Stimulated activated CD4-positive, alpha-beta T cell treated with anti-CD3 and anti-CD28 coated beads, TNF-alpha, amount 100 ng/mL, for 1 hour (primary cell): ENCODE measurements at places on chromosomes 1 and 21.

DNA sequence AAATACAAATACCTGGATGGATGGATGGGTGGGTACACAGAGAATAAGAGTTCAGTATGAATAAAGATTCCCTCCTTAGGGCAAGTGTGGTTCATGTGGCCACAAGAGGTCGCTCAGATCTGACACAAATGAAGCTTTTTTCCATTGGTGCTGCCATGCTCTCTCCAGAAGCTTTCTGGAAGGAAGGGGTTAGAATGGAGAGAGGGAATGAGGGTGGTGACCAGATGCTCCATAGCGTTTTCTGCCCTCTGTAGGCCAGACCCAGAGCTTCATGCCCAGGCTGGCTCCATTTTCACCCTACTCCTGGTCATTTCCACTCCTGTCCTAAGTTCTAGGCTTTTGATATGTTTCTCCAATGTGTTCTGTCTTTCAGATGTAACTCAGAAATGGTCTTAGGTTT, 3.3 kb upstream of the FCRL6 start:
- no peak for DNase-seq

DNA sequence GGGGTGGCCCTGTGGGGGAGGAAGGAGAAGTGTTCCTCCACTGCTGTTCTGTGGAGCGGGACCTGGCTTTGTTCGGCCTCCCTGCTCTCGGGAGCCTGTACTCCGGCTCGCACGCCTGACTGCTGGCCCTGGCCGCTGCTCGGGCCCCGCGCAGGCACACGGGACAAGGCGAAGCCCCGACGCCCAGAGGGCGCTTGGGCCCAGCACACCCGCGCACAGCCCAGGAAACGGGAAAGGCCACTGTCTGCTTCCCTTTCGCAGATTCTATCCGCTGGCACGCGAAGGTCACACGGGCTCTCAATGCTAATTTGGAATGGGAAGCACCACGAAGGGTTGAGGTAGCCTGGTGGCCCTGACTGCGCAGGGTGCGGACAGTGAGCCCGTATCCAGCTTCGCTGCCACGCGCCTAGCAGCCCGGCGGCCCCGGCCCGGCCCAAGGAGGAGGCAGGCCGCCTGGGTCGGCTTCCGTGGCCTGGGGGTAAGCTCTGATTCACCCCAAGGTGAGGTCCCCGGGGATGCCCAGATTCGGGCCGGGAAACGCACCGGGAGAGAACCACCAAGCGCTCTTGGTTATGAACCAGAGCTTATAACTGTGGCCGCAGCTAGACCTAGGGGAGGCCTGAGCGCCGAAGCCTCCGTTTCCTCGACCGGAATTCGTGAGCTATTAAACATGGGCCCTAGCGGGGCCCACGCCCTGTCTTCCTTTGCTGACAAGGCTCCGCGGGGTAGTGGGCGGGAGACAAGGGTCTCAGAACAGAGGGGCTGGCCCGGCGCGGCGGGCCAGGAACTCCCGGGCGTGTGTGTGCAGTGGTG, 19.7 kb upstream of the TBX15 start:
- no peak for DNase-seq

GRCh38 chr1:95043141-95043980, 29.4 kb downstream of the ALG14 start:
- peak; percentile 60 for DNase-seq

GRCh38 chr1:151846686-151847237, 6.8 kb downstream of the THEM5 start:
- no peak for DNase-seq

- DNase-seq = no peak
Observed at GRCh38 chr1:145720556-145720877, 1.2 kb downstream of the CD160 start.

- no peak for DNase-seq
Observed at GRCh38 chr1:107824946-107825345, 140.0 kb downstream of the VAV3 start.

- no peak for DNase-seq
Observed at GRCh38 chr1:70202173-70202758, 3.1 kb downstream of the LRRC40 start.

- no peak for DNase-seq
Observed at GRCh38 chr1:223745731-223746130, 33.4 kb downstream of the CAPN2 start.

GRCh38 chr21:38346286-38346685, 89.5 kb downstream of the KCNJ15 start:
- DNase-seq = no peak

DNA sequence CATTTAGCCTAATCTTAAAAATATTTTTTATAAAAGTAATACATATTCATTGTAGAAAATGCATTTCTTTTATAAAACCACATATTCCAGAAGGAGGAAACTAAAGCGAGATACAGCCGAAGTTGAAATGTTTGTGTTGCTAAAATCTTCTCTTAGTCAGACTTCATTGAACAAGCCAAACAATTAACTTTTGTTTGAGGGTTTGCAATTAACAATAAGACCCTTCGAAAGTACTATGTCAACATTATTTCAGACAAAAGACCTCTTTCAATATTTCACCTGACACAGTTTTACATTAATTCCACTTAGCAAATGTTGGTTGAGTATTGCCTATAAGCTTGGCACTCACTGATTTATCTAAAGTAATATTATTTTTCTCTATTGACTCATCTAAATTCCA, 354.0 kb upstream of the ADAMTS5 start:
- DNase-seq = no peak

DNA sequence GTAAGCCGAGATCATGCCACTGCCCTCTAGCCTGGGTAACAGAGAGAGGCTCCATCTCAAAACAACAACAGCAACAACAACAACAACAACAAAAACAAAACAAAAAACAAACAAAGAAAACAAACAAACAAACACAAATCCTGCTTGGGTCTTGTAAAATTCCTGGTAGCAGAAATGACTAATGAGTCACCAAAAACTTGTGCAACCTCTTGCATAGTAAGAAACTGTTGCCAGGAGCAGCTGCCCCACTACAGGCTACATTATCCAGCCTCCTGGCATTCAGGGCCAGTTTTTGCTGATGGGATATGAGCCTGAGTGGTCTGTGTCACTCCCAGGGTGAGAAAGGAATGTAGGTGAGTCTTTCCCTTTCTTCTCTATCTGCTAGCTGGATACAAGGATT, 245.4 kb downstream of the TNR start:
- no peak for DNase-seq

- DNase-seq = no peak
Observed at GRCh38 chr1:85216697-85217096, 15.9 kb upstream of the SYDE2 start.

- no peak for DNase-seq
Observed at GRCh38 chr1:31583995-31584868, 7.9 kb downstream of the TINAGL1 start.

DNA sequence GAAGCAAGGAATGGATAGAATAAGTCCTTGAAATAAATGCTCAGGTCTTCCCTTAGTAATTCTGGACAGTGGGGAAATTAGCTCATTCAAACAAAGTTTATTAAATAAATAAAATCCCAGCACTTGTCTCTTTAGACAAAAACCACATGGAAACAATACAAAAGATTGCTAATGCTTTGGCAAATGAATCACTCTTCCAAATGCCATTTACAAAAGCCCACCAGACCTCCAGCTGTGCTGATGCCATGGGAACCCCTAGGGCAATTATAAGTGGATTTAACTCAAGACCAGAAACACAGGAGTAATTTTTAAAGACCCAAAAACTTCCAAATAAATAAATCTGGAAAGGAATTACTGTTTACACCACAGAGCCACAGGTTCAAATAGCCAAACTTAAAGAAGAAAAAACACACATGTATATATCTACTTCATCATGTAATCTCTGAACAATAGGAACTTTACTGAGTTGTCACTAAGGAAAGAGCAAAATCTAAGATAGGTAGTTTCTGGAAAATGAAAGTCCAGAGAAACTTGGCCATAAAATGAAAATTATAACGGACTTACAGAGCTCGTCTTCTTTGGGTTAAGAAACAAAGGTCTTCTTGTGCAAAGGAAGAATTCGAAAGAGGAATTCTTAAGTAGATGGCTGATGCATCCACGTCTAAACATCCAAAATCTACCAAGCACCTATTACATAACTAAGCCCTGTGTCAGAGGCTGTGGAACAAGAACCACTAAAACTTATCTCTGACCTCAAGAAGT, 399.4 kb downstream of the SMYD3 start:
- DNase-seq = no peak

GRCh38 chr1:219121679-219122078, 52.0 kb upstream of the LYPLAL1 start:
- DNase-seq = no peak

DNA sequence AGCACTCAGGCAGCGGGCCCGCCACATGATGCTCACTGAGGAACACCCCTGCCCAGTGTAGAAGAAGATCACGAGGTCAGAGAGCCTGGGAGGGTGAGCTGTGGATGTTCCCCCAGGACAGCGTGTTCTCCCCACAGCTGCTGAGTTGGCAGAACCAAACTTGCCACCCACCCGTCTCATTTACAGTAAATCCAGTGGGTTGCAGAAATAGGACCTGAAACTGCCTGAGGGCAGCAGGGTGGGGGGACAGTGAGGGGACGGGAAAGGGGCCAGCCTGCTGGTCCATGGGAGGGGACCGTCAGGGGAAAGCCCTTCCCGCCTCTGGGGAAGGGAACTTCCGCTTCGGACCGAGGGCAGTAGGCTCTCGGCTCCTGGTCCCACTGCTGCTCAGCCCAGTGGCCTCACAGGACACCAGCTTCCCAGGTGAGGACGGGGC, at the start of gene C1QB:
Gene C1QB (plus strand): TSS at position 356 of the 436 bp plus-strand sequence. CDS start 6,227 bp downstream, outside the sequence.
- DNase-seq = no peak

GRCh38 chr1:156406251-156406650, 37.2 kb downstream of the RHBG start:
- DNase-seq = no peak

- no peak for DNase-seq
Observed at GRCh38 chr1:109625601-109626560, 6.2 kb downstream of the AMPD2 start.

DNA sequence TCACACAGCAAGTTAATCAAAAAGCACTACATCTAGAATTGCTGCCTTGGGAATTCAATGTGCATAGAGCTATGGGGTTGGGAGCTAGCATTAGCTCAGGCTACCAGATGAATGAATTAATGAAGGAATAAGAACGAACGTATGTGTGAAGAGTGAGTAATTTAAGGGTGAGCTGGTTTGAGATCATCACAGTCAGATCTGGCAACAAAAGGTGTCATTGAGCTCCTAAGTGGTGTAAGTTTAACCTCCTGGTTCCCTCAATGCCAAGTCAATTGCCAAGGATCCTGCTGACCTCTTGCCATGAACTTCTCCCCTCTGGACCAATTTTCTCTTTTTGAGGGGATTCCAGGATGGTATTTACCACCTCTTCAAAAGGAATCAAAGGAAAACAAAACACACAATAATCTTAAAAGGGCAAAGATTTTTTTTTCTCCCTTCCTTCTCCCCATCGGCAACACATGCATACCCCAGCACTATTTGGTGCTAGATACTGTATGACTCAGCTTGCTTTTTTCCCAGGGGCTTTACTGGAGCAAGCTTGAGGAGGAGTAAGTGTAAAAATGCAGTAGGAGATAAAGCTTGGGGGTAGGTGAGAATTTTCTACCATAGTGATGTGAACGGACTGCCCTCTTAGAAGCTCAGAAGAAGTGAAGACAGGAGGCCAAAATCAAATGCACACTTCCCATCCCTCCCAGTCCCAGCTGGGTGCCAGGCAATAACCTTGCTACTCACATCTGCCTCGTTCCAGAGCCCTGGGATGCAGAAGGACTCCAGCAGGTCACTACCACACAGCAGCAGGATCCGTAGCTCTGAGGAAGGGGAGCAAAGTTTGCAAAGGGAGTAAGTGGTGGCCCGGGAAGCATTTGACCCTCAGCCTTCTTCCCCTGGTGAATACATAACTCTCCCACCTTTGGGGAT, 92.0 kb downstream of the LAMC2 start:
- no peak for DNase-seq

- DNase-seq = no peak
Observed at GRCh38 chr1:51418384-51418959, 88.1 kb upstream of the TTC39A start.

DNA sequence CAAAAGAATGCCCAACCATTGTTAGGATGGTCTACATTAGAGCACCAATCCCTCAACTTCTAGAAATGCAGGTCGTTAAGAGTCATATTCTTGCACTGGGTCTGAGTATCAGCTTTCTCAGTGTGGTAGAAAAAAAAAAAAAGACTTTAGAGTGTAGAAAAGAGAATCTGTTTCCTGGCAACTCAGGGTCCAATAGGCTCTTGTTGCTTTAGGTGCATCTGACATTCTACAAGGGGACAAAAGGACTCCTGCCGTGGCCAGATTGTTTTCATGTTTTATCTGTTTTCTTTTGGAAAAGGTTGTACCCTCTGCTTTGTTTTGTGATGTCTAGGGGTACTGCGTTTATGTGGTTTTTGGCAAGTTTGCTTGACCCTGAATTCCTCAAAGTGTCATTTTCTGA, 105.4 kb upstream of the KCNK2 start:
- DNase-seq = no peak

DNA sequence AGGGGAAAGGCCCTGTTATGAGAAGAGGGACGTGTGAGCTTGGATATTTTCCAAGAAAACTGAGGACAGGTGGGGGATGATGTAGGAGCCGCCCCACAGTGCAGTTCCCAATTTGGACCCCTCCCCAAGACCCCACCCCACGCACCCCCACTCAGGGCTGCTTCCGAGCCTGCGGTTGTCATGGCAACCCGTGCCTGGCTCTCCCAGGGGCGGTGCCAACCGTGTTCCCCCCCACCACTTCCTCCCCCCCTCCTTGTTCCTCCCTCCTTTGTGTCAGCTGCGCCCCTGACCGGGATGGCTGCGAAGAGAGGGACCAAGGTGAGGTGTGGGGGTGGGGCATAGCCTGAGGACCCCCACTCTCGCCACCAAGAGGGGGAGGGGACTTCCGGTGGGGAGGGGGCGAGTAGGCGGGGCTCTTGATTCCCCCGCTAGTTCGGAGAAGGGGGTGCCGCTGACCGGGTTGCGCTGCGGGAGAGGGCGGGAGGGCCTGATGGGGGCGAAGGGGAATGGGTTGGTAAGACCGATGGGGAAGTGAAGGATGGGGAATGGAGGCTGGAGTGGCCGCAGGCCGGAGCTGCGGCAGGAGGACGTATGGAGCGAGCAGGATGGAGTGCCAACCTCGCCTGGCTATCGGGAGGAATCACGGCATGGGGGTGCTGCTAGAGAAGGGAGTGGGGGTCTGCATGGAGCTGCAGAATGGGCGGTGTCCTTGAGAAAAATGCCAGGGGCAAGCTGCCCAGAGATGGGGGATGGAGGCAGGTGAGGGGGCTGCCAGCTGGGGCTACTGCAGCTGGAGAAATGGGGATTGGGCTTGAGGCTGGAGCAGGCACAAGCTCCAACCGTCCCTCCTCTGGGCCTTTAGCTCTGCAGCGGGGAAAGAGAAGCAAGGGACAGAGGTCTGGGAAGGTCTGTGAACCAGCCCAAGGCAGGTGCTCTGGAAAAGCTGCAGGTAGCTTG, 953 bp downstream of the TRIM46 start:
- DNase-seq = no peak

DNA sequence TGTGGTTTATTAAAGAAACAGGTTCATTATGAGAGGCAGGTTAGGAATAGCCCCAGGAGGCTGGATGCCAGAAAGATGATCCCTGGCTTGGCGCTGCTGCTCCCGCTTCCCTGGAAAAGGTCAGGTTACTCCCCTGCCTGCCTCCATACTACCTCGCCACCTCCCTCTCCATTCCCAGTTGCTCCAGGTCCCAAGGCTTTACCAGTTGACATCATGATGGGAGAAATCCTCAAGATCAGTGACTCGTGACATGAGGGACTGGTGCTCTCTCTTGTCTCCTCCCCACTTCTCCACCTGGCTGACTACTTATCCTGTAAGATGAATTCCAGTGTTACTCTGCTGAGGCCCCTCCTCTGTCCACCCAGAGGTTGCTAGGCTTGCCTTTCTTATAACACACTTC, 19.7 kb downstream of the VASH2 start:
- DNase-seq = no peak
